ENCODE measurements at places on chromosomes 2 and 18. TPM values are rescaled to one million over a fixed set of nuclear protein-coding genes. Genes with fewer than 3 reads are reported as not detected.
A peak's percentile ranks its signal among the peaks of the same experiment; 100 is the strongest.

- peak; percentile 79 for DNase-seq
Measured at GRCh38 chr2:54103454-54104314, 11.7 kb upstream of the ACYP2 start.

DNA sequence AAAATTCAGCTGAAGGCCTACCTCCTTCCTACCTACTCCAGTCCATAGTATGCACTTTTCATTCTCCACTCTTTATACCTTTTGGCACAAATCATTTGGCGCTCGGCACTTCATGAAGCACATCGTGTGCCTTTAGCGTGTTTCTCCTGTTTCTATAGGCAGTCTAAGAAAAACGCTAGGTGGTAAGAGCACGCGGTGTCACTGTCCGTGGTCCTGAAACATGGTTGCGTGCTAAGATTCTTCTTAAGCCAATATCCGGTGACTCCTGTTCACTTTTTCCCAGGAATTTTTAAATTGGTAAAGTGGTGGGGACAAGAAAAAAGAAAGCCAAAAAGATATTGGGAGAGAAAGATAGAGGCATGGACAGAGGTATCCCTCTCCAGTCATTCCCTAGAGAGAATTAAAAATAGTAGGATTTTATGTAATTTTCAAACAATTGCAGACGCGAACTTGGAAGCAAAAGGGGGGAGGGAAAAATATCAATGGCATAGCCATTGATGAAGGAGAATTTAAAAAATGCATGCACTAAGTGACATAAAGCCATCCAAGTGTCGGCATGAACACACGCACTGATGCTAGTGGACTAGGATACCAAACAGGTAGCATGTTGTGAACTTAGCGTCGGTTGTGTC is 1.4 kb upstream of the CTNNA2 start:
- DNase-seq, result peak; percentile 61

DNA sequence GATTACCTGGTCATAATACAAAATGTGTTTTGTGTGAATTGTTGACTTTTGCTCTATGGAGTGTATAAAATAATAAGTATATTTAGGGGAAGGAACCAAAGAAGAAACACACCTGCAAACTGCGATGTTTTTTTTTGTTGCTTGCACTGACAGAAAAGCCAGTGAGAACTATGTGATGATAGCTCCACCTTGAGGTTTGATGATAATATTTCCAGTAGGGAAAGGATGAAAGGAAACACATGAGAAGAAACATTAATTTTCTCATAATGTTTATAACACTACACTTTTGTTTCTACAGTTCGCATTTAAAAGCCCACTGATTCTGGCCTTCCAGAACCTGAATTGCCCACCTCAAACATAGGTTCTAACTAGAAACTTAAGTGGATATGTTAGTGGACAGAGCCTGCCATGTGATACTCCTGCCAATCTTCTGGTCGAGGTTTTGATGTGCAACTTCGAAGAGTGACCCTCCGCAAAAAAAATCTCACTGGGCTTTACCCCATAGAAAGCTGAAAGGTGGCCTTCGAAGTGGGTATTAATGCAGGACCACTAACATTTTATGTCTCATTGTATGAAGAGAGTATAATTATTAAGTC is 476.4 kb upstream of the SPHKAP start:
- peak; percentile 19 for DNase-seq

- DNase-seq, result no peak
Measured at GRCh38 chr2:166632616-166633015, 138.6 kb upstream of the SCN7A start.

Gene BMP10
- not detected for total RNA-seq

DNA sequence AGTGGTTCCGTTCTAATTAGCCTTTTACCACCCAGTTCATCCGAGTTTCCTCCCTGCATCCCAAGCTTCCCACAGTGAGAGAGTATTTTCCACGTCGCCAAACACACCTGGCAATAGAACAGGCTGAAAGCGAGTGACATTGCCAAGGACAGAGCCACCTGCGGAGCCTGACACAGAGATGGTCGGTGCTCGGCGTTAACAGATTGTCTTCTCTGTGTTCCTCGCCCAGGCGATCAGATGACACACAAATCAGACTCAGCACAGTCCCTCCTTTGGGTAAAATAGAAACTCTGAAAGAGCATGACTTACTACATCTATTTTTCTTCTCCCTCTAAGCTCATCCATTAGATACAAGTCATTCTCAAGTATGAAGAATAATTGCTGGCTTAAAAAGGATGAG is 107.7 kb downstream of the CD226 start:
- no peak for DNase-seq

DNA sequence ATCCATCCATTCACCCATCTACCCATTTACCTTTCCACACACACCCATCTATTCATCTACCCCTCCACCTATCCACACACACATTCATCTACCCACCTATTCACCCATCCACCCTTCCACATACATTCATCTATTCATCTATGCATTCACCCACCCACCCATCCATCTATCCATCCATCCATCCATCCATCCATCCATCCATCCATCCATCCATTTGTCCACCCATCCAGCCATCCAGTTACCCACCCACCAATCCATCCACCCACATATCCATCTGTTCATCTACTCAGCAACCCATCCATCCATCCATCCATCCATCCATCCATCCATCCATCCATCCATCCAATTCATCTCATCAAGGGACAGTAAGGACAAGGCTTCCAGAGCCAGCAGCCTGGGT is 74.0 kb downstream of the INHBB start:
- DNase-seq, result no peak

DNA sequence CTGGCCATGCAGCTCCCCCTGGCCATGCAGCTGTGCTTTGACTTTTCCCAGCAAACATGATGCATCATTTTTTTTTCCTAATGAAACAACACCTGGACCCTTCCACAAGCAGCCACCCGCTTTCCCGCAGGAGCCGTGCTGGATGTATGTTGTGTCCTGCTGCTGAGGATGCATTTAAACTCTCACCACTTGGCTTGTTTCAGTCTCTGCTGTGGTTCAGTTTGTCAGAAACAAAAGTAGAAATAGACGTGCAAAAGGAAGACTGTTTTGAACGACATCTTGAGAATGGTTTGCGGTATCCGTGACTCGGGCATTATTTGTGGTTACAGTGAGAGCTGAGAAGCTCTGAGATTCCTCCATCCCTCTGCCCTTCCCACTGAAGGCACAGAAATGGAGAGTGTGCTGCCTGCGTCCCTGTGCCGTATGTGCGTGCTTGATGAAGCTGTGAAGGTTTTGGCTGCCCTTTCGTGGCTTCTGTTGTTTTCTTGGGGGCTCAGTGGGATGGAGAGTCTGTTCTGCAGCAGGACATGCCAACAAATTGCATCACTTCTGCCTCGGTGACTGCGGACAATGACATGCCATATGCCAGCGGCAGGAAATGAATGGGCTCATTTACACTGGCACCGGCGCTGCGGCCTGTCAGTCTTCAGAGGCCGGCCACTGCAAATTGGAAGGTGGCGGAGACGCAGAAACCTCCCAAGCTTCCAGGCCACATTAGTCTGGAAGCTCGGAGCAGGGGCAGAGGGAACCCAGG is 417.7 kb upstream of the SALL3 start:
- no peak for DNase-seq

DNA sequence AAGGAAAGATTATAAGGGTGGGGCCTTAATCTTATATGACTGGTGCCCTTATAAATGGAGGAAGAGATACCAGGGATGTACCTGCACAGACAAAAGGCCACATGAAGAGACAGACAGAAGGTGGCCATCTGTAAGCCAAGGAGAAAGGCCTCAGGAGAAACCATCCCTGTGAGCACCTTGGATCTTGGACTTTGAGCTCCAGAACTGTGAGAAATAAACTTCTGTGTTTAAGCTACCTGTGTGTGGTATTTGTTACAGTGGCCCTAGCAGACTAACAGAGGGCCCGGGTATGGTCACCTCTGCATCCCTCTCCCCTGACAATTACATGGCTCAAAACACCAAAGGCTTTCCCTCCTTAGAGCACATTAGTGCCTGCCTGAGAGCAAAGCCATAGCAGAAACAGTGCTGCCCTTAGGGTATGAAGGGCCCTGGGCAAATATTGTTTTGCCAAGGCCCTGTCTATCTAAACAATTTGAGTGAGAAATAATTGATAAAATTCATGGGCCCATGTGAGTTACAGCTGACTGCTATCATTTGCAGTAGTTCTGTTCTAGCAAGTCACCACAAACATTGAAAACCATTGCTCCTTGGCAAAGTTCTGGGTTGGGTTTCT is 109.3 kb upstream of the MYCN start:
- no peak for DNase-seq

- DNase-seq, result no peak
Measured at GRCh38 chr2:7924023-7924762, 757.7 kb upstream of the ID2 start.

DNA sequence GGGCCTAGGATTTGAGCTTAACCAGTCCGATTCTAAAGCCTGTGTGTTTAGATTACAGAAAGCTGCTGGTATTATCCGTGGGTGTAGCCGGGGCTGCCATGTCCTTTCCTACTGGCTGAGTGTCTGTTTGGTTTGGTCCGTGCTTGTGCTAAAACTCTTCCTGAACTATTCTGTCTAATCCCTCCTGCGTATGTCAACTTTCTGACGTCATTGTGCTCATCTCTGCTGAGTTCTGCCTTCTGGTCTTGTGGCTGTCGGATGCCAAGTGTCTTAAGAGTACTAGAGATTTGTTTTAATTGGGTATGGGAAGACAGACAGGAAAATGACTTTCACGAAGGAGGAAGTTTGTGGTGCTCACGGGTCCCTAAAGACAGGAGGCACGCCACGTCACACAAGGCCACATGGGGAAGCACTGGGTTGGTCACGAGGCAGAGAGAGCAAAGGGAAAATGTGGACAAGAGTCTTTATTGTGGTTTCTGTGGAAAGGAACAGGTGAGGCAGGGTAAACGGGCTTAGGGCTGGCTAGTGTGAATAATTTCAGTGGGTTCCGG is 31.8 kb upstream of the NTSR2 start:
- no peak for DNase-seq

Gene HRH4
- not detected for total RNA-seq

Gene BABAM2
- 34.8 TPM for total RNA-seq

- no peak for DNase-seq
Measured at GRCh38 chr2:143742581-143742980, 613.4 kb downstream of the ARHGAP15 start.

- no peak for DNase-seq
Measured at GRCh38 chr2:235640377-235640776, 146.5 kb downstream of the AGAP1 start.

- DNase-seq, result no peak
Measured at GRCh38 chr2:168192839-168193616, 54.4 kb downstream of the STK39 start.

DNA sequence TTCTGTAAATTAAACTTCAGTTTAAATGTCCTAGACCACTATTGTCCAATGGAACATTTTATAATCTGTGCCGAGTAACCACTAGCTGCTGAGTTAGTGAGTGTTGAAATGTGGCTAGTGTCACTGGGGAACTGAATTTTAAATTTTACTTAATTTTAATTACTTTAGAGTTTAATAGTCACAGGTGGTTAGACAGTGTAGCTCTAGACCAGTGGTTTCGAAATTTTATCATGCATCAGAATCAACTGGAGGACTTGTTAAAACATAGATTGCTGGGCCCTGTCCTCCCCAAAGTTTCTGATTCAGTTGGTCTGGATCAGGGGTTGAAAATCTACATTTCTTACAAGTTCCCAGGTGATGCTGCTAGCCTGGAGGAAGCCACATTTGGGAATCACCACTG is 110.4 kb downstream of the FMNL2 start:
- no peak for DNase-seq

Gene MYO3B
- not detected for total RNA-seq

DNA sequence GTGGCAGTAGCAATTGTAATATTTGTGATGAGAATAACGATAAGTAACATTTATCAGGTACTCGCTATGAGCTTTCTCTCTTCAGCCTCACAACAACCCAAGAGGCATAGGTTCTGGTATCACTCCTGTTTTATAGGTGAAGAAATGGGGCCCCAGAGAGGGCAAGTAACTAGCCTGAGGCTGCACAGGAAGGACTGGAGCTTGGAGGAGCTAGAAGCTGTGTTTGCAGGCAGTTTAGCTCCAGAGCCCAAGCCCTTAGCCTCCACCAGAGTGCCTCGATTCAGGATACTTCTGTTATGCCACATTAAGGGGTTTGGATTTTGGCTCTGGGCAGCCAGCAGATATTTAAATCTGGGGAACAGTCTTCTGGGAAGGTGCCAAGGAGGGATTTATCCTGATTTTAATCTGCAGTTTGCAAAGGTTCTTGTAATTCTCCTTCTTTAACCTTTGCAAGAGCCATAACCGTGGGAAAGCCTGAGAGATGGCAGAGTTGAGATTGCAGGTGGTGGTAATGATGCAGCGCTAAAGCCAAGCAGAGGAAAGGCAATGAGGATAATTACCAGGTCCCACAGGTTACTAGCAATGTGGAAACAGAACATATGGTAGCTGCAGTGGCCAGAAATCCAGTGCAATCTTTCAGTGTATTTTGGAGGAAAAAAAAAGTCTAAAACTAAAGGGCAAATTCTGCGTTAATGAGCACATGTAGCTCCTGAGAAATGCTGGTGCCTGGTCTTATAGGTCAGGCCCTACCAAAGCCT is 9.1 kb downstream of the MOCOS start:
- no peak for DNase-seq

Gene SCN9A
- 11.8 TPM for total RNA-seq

DNA sequence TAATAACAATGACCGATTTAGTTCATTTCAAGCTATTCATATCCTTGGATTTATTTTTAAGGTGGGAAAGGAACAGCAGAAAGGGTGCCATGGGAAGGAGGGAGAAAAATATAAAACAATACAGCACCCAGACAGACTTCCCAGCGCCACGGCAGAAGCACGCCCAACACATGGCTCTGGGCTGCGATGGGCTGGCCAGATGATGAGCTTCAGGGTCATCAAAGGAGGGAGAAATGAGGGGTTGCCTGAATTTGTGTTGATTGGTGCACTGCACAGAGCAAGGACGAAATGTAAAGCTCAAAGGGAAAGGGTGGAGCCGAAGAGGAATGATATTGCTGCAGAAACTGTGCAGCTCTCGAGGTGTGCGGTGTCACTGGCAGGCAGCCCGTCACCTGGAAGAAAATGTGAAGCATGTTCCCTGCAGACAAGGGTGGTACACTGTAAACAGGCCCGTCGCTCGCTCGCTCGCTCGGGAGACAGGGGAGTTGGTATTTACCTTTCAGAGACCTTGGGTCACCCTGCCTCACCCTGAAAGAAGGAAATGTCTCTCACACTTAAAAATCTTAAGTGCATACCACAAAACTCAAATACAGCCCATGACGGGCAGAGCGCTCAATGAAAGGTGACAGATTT is 195.5 kb upstream of the CTAGE1 start:
- DNase-seq, result no peak

- DNase-seq, result no peak
Measured at GRCh38 chr2:201952187-201952586, 81.5 kb upstream of the FZD7 start.

DNA sequence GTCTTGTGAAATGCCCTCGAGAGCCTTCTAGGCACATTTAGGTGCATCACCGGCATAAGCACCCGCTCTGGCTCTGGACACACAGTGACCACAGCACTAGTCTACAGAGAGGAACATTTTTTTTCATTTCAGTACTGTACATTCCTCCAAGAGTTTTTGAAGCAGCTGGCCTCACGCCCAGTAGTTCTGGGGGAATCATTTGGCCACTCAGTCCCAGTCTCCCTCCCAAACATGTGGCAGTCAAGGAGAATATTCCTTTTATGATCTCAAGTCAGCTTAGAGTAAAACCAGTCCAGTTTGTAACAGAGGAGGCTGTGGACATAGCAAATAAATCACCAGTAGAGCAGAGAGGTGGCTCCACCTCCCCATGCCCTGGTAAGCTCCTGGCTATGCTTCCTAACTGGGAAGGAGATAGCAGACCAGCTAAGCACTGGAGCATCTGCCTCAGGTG is 48.1 kb downstream of the KCNE4 start:
- no peak for DNase-seq

GRCh38 chr2:176079831-176080539 is 3.8 kb downstream of the EVX2 start:
- DNase-seq, result no peak

Gene LRATD1
- not detected for total RNA-seq

GRCh38 chr2:219598308-219599078 is 836 bp downstream of the STK11IP start:
- DNase-seq, result no peak
